ENCODE measurements at places on chromosomes 3 and 15.

DNA sequence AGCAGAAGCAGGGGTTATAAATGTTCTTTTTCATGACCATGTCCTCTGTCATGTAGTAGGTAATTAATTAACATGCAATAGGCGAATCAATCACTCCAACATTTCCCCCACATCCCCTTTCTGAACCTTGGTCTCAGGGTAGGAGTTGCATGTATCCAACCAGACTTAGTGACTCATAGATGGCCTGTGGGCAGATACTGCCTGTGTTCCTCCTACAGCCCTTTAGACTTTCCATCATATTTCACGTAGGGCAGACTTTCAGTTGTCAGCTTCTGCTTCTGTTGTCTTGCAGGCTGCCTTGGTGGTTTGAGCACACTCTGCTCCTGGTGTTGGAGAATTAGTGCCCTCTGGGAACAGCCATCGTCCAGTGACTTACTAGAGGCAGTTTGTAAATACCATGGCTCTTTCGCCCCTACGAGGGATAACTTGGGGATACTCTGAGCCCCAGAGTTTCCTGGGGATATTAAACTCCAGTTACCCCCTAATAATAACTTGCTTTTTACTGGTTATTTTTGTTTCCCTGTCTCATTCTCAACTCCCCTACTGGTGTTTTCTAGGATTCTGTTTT, 244.4 kb downstream of the EDEM1 start:
- no peak for DNase-seq

- no peak for DNase-seq
These were observed 288.3 kb downstream of the CNTN6 start for GRCh38 chr3:1380926-1381646.

DNA sequence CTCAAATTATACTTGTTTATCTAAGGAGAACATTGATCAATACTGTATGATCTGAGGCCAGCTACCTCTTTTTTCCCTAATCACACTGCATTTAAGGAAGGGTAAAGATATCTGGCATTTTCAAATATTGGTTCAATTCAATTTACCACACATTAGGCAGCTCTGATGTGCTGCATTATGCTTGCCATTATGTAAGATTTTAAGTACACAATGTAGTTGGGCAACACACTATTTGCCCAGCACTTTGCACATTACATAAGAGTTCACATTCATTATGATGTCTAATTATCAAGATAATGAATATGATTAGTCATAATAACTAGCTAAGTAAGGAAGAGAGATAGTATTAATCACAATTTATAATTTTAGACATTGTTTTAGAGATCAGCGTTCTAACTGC, 196.3 kb downstream of the BCHE start:
- no peak for DNase-seq

- no peak for DNase-seq
These were observed 21.2 kb downstream of the CADM2 start for GRCh38 chr3:84980011-84980410.

DNA sequence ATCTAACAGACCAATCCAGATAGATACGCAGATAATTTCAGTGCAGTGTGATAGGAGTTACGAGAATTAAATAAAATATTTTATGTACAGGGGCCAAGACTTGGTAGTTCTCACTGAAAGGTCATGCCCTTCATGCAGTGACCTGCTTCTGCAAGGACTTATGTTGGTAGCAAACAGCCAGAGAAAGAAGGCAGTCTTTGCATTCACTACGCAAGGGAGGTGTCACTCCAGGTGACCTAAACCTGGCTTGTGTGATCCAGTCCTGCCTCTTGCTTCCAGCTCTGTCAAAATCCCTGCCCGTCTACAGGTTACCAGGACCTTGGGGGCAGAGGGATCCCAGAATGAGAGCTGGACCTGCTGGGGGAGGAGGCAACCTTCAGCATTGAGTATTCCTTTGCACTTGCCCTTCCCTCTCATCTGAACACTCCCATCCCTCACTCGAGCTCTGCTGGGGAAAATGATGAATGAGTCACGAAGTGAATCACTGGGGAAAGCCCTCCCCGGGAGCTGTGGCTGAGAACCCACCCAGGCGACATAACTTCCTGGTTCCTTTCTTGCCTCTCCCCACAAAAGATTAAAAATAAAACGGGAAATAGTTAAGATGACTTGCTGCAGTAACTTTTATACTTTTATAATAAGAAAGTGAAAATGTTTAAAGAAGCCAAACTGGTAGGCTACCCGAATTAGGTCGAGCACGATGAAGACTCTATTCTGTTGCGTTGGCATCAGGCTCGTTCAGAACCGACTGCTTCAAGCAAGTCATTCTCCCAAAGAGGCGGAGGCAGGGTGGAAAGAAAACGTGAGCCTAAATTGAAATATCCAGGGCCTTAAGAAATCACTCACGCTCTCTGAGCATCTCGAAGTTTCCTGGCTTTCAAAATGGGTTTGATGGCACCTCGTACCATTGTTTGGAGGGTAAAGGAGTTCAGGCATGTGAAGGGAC, 216.1 kb downstream of the SLCO3A1 start:
- DNase-seq = no peak

DNA sequence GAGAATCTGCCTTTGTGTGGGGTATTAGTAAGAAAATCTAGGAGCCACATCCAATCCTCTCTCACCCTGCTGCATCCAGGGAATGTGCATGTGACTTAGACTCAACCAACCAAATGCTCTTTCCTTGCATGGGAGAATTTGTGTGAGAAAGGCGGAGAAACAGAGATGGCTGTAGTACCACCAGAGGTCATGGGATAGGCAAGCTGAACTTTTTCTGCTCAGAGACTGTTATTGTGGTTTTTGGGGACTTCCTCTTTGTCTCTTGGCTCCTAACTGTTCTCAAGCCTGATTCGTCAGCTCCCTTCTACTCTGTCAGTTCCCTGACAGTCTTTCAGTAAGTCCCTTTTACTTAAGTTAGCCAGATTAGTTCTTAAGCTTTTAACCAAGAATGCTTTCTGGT, 2.6 kb upstream of the ZSCAN2 start:
- no peak for DNase-seq

GRCh38 chr3:193716150-193716549, 123.1 kb downstream of the OPA1 start:
- DNase-seq = no peak

DNA sequence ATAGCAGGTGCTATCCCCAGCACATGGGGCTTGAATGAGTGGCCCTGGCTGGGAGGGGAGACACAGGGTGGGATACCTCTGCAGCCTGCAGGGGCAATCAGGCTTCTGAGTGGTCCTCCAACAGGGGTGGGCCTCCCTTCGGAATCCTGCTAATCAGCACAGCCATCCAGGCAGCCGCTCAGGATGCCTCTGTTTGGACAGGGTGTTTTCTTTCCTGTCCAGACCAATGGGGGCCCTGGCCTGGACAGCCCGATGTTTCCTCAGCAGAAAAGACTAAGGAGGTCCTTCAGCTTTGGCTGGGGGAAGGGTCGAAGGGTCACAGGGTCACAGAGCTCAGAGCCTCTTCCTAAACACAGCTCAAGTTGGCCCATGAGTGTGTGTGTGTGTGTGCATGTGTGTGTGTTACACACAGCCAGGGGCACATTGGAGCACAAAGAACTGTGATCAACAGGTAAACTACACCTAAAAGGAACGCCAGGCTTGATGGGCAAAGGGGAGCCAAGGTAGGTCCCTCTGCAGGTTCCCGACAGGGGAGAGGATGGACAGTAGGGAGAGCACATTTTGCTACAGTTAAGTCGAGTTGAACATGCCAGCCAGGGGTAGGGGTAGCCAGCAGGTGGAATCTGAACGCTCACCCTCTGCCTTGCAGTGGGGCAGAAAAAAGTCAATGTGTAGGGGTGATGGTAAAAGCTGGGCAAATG, 1.1 kb upstream of the HAPLN3 start:
- no peak for DNase-seq

- DNase-seq = no peak
These were observed 275.2 kb upstream of the KCNMB2 start for GRCh38 chr3:178260887-178261565.

DNA sequence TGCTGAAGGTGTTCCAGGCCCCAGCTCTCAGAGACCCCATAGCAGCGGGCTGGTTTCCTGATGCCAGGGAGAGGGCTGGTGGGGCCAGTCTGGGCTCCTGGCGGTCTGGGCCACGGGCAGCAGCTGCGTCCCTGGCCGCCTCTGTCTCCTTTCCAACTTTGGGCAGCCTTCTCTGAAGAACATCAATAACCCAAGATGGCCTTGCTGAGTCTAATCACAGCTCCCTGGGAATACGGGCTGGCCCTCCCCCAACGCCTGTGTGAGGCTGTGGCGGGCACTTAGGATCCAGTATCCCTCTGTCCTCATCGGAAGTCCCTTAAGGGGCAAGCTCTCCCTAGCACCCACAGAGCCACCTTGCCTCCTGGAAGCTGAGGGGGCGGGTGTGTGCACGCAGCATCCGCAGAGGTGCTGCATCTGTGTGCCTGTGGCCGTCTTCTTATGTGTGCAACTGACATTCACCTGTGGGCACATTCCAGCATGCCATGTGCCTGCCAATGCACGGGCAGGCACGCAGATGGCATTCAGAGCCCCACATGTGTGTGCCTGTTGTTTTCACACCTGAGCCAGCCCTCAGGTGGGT, 2.1 kb downstream of the ATP2B2 start:
- DNase-seq = no peak

DNA sequence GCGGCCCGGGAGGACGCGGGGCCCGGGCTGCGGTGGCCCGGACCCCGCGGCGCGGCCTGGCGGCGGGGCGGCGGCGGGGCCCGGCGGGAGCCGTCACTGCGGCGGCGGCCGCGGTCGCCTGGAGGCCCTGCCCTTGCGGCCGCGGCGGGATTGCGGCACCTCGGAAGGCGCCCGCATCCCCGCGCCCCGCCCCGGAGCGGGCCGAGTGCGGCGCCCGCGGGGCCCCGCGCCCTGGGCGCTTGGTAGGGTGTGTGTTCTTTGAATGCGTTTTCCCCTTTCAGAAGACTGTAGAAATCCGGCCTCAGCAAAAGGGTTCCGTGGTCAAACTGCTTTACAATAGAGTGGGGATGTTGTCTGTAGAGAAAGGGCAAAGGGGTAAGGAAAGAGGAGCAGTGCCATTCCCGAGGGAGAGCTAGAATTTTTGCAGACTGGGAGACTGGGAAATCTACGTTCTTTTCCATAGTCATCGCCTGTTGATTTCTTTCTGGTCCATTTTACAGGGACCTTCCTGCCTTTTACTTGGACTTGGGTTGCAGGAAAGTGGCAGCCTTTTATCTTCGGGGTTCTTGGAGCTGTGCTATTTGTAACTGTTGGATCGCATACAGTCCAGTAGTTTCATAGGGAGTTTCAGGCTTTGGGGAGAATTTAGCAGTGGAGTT, 630 bp downstream of the SNRK start:
- no peak for DNase-seq

GRCh38 chr15:26134152-26134551, 271.0 kb upstream of the ATP10A start:
- DNase-seq = no peak

DNA sequence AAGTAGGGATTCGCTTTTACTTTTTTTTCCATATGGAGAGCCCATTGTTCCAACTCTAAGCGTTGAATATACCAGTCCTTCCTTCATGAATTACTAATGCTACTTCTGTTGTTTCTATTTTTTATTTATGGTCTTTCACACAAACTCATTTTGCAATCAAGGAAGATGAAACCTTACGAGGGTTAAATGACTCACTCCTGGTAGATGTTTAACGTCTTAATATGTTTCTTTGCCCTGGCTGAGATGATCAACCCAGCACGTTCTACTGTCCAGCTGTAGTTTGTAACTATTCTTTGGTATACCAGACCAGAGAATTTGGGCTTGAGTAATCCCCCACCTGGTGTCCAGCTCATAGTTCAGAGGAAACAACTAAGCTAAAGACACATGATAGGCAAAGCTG, 23.1 kb downstream of the CDCP1 start:
- DNase-seq = no peak

DNA sequence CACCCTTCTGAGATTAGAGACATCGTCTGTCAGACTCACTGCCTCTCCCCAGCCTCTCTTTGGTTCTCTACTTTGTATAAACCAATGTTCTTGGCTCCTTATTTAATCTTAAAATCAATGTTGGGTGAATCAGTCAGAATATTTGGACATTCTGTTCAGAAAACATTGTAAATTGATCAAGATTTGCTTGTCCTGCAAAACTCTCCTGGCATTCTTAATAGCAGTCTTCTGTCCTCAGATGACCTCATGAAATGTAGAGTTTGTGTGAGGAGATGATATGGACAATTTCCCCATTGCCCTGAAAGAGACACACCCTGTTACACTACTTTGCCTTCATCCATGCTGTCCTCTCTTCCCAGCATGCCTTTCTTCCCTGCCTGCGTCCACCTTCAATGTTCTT, 33.6 kb downstream of the CD200R1L start:
- DNase-seq = no peak

GRCh38 chr3:14771593-14772497, 46.9 kb upstream of the FGD5 start:
- DNase-seq = no peak

DNA sequence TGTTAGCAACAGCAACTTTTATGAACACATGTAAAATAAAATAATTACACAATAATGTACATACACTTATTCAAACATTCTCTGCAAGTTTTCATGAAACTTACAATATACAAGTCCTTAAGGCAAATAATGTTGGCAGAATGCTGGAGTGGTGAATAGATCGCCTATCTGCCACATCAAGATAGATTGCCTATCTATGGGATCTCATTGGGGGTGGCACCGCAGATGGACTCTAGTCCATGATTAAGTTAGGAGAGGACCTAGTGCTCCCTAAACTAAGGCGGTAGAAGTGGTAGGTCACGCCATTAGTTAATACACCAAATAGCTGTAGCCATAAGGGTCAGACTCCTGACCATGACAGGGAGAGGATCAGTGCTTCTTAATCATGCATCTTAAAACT, 315.7 kb downstream of the GBE1 start:
- DNase-seq = no peak

- no peak for DNase-seq
These were observed 469.4 kb upstream of the ROBO2 start for GRCh38 chr3:76570436-76571057.

DNA sequence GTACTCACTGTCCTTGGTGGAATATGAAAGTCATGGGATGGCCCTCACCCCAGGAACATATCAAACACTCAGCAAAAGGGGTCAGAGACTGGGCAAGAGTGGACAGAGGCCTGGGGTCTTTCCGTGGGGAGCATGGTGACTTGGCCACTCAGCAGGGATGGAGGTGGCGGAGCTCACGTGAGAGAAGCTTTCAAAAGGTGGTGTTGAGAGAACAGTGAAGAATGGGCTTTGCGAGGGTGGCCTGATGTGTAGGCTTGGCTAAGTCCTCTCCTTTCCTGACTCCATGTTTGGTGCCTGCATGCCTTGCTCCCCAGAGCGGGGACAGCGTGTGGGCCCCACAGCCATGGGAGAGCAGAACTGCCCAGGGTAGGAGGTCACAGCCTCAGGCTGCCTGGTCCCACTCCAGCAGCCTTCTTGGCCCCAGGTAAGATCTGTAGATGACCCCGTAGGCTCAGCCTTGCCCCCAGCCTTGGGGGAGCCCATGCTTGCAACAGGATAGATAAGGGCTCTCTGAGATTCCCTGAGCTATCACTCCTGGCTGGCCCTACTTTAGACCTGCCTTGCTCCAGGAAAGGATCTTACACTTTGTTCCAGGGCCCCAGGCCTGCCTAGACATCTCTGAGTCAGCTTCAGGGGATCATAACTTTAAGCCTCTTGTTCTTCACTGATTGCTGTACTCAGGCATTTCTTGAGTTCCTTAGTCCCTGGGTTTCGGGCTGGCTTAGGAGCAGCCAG, 17.0 kb downstream of the RPLP1 start:
- DNase-seq = no peak

- no peak for DNase-seq
These were observed 40.7 kb downstream of the SNRK start for GRCh38 chr3:43326891-43327581.

- no peak for DNase-seq
These were observed 6.6 kb downstream of the GPR171 start for GRCh38 chr3:151196434-151196833.

GRCh38 chr3:177300842-177301241, 103.6 kb upstream of the TBL1XR1 start:
- DNase-seq = no peak
